ENCODE measurements at places on chromosomes 5 and 9. TPM values are rescaled to one million over a fixed set of nuclear protein-coding genes. Genes with fewer than 3 reads are reported as not detected.

DNA sequence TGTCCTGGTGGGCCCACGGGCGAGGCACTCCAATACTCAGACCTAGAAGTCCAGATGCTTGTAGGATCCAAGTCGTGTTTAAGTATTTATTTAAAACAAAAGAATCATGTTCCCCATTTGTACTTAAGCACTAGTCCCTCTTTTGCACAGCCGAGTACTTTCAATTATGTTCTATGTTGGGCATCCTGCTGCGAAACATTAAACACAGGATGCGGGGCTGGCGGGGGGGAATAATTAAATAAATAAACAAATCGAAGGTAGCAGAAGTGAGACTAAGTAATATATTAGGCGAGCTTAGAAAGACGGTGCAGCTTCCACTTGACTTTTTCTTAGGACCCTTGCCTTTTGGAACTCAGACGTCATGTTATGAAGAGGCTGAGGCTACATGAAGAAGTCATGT lies 1129.2 kb upstream of the ACO1 start:
- no peaks in the 10 kb centered on the region for H3K4me1 ChIP-seq
- H3K36me3 ChIP-seq: no peaks in the 10 kb centered on the region
- H3K27me3 ChIP-seq: no peaks in the 10 kb centered on the region
- DNase-seq: no peak

DNA sequence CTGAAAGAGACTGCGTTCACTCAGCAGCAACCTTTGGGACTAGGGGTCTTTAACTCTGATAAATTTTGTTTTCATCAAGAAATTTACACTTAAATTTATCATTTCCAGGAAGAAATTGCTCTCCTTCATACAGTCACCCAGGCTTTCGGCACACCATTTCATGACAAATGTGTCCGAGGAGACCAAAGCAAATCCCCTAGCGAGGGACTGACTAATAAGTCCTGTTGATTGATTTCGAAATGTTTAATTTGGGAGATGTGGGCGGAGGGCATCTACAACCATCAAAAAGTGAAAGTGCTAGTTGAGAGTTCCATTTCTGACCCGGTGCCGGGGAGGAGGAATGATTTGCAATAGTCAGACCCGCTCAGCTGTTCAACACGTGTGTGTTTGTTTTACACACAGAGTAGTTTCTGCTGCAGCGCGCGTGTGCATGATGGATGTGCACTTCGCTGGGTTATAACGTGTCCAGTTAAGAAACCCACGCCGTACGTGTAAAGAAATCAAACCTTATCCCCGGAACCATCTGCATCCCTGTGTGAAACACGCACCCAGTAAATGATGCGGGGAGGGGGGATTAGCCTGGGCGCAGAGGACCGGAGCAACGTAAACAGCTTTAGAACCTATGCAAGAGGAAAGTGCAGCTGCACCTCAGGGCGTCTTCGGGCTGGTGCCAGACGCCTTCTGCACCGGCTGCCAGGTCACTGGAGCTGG lies 845 bp upstream of the NR4A3 start:
- H3K27me3 ChIP-seq: peaks cover 26% of the 10 kb centered on the region
- DNase-seq: peak; percentile 25
- H3K4me1 ChIP-seq: peaks cover 68% of the 10 kb centered on the region
- peak overlapping the region; percentile 97 for H3K4me3 ChIP-seq
- H3K27ac ChIP-seq: peak overlapping the region; percentile 95

GRCh38 chr9:134210908-134211810 lies 46.8 kb upstream of the RNU6ATAC start:
- H3K27me3 ChIP-seq: peaks cover 2% of the 10 kb centered on the region
- no peak for DNase-seq
- no peaks in the 10 kb centered on the region for H3K36me3 ChIP-seq
- H3K4me1 ChIP-seq: no peaks in the 10 kb centered on the region
- no peak overlapping the region for H3K4me3 ChIP-seq

Gene SLC36A3
- total RNA-seq: not detected

Gene NCBP1
- total RNA-seq: 43.2 TPM

Gene ADAMTS19
- not detected for total RNA-seq

- H3K27ac ChIP-seq: no peak overlapping the region
These were observed 253.8 kb downstream of the ENC1 start for GRCh38 chr5:74386571-74387334.

DNA sequence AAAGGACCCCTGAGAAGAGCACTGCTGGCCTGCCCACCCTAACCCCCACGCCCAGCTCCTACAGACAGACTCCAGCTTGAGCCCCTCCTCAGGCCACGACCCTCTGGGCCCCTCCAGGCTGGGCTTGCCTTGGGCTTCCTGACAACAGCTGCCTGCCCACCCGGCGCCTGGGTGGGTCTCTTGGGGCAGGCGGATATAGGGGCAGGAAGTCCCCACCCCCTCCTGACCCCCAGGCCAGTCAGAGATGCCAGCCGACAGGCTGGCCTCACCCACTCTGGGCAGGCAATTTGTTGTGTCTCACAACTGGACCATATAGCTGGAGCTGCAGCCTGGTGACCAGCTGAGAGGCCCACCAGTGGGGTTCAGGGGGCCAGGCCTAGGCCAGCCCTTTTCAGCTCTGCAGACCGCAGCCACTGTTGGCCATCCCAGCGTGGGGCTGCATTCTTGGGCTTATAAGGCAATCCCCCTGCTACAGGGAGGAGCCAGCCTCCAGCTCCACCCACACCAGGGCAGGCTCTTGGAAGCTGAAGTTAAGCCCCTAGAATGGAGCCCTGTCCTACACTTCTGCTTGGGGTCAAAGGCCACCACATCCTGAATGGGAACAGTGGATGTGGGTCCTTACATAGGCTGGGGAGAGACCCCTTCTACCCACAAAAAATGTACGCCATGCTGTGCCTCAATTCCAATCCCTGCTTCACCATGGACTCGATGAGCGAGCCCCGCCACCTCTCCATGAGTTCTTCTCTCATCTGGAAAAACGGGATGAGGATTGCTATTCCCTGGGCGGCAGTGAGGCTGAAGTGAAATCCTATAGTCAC lies 2.0 kb downstream of the PDLIM7 start:
- DNase-seq: no peak
- H3K27me3 ChIP-seq: peaks cover 13% of the 10 kb centered on the region
- peak overlapping the region; percentile 75 for H3K4me3 ChIP-seq
- no peak overlapping the region for H3K27ac ChIP-seq
- peaks cover 39% of the 10 kb centered on the region for H3K4me1 ChIP-seq
